CD4-positive, alpha-beta T cell treated with Interleukin-6 at 100 ng/mL for 8 hours (primary cell): ENCODE measurements at places on chromosomes 4 and X.

DNA sequence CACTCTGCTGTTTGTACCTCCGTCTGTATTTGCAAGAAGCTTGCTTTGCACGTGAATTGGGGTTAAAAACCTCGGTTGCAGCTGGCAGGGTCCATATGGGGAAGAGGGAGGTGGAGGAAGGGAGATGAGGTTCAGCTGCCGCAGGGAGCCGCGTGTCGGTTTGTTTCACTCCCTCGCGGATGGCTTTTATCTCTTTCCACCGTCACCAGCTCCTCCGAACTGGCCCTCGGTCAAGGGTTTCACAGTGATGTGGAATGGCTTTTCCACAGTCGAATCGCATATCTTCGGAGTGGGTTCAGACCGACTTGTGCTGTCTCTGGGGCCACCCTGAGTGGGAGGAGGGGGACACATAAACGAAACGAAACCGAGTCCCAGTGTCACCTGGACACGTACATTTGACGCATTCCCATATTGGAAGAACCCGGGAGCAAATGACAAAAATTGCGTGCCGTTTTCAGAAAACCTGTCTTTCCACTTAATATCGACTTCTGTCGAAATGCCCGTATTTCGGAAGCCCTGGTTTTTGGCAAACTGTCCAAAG lies 929 bp downstream of the ZBTB33 start:
- DNase-seq: no peak

GRCh38 chrX:120087289-120088017 lies 10.0 kb upstream of the RHOXF2B start:
- no peak for DNase-seq

- DNase-seq: no peak
Observed at GRCh38 chr4:68954126-68954525, 2.5 kb upstream of the UGT2A3 start.

DNA sequence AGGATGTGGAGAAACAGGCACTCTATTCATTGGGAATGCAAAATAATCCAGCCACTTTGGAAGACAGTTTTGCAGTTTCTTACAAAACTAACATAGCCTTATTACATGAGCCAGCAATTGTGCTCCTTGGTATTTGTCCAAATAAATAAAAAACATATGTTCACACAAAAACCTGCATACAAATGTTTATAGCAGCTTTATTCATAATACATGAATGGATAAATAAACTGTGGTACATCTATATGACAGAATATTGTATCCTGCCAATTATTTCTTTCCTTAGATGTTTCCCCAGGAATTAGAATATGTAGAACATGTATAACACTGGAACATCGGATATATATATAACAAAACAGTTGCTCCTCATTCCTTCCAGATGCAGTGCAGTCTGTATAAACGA lies 57.7 kb upstream of the VEGFC start:
- no peak for DNase-seq

- no peak for DNase-seq
Observed at GRCh38 chrX:151912221-151912620, 468 bp upstream of the MAGEA4 start.

GRCh38 chr4:109977854-109978501 lies 65.3 kb downstream of the EGF start:
- peak; percentile 22 for DNase-seq

DNA sequence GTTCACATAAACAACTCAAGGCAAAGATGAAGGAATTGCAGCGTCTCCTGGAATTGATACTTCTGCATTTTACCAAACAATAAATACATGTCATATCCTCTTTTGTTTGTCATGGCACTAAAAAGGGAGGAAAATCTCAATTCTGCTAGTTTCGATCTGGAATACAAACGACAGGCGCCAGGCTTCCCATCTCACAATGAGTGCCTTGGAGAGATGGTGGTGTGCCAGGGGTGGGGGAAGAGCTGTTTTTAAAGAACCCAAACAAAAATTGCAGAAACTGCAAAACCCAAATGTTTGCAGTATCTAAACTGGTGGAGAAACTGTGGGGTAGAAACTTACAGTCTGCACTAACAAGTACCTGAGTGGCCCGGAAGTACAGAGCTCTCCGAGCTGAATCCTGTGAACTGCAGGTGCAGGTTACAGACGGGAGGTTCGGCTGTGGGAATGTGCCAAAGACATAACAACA lies 53.0 kb upstream of the KLF3 start:
- no peak for DNase-seq
